ENCODE measurements at places on chromosomes 4 and X.

- no peak for DNase-seq
Measured at GRCh38 chrX:66731398-66731797, 92.5 kb upstream of the EDA2R start.

- no peak for DNase-seq
Measured at GRCh38 chr4:142614621-142615323, 231.3 kb downstream of the INPP4B start.

- DNase-seq, result no peak
Measured at GRCh38 chrX:110120025-110120424, 117.1 kb downstream of the TMEM164 start.

DNA sequence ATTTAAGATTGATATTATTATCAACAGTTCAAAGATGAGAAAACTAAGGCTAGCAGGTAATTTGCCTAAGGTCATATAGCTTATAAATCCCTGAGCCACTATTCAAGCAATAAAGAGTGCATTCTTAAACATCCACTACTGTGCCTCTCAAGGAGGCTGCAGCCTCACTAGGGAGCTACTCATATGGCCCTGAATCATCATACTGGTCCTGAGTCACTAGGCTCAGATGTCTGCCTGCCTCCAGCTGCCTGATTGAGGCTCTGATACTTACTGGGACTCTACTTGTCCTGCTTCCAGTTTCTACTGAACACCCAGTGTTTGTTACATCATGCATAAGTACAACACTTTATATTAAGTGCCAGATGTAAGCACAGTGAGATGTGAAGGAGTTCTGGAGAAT is 110.7 kb downstream of the AASDH start:
- no peak for DNase-seq

DNA sequence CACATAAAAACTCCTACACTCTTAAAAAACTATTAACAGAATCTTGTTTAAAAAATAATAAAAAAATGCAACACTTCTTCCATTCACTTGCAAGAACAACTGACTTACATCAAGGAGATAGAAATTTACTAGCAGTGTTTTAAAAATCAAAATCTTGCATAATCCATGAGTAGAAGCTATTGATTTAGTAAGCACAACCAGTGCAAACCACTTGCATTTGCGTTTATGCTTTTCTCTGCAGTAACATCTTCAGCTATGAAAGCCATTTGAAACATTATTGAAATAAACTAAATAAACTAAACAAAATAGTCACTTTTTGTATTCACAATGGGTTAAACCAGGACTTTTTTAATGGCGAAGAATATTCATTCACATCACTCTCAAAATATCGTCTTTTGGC is 389.2 kb upstream of the EMCN start:
- DNase-seq, result no peak

DNA sequence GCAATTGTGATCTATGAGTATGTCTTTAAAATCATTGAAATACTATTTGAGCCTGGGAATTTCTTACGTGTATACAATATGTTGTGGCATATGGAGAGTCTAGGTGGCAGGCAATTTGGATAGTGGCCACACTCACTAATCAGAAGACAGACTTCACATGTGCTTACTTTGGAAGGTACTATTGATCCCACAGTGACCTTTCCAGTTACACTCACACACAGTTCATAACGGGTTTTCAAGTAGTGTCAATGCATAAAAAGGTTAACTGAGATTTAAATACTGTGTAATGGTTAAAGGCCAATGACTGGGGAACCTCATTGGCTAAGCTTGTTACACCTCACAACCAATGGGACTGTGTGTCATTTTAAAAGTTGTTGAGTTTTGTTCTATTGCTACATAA is 783.2 kb downstream of the RPA4 start:
- no peak for DNase-seq

GRCh38 chrX:36577006-36577405 is 431.2 kb upstream of the FAM47C start:
- DNase-seq, result no peak

- DNase-seq, result no peak
Measured at GRCh38 chrX:135923353-135923752, 29.8 kb downstream of the SAGE1 start.

DNA sequence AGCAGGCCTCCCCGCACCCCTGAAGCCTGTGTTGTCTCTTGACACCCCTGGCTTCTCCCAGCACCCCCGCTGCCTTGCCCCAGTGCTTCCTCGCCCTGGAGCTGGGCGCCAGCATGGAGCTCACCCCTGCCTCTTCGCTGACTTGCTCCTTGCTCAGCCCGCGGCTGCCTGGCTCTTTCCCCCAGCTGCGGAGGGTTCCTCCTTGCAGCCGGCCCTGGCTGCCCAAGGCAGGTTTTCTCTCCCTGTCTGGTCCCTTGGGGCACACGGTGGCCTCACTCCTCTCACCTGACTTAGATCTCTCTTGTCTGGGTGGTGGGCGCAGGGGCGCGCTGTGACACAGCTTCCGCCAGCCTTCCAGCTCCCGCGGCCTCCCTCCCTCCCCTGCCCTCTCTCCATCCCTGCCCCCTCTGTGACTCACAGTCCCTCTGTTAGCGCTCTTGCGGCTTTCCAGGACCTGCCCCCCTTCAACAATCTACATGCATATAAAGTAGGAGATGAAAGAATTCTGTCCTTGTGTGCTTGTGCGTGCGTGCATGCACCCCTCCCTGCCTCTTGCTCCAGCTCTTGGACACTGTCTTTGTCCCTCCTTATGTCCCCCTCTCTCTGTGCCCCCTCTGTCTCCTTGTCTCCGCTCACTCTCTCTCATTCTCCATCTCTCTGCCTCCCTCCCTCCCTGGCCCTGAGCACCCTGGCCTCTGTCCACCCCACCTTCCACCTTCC is 2.2 kb downstream of the PLXNB3 start:
- peak; percentile 28 for DNase-seq

DNA sequence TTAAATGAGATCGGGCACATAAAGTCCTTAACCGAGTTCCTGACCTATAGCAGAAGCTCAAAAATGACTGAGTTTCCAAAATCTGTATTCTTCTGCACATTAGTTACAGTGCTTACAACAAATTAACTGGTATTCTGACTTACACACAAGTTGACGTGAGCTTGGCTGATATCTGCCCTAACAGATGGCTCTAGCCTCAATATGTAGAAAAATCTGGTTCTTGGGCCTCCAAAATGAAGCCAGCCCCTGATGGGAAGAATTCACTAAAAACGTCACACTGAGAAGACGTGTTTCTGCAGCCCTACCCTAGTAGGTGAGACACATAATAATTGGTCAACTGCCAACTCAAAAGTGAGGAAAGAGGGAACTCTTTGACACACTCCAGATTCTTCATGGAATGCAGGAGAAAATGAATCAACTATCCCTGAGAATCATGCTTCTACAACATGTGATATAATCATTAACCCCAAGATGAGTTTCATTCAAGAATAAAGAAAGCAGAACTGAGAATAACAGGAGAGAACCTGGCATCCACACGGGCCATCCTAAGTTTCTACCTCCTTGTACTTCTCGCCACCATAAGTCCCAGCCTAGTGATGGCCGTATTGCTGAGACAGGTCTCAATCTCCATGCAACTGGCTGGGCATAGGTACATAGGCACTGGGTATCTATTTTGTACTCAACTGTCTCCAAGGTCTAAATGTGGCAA is 8.2 kb downstream of the STX18 start:
- DNase-seq, result no peak

DNA sequence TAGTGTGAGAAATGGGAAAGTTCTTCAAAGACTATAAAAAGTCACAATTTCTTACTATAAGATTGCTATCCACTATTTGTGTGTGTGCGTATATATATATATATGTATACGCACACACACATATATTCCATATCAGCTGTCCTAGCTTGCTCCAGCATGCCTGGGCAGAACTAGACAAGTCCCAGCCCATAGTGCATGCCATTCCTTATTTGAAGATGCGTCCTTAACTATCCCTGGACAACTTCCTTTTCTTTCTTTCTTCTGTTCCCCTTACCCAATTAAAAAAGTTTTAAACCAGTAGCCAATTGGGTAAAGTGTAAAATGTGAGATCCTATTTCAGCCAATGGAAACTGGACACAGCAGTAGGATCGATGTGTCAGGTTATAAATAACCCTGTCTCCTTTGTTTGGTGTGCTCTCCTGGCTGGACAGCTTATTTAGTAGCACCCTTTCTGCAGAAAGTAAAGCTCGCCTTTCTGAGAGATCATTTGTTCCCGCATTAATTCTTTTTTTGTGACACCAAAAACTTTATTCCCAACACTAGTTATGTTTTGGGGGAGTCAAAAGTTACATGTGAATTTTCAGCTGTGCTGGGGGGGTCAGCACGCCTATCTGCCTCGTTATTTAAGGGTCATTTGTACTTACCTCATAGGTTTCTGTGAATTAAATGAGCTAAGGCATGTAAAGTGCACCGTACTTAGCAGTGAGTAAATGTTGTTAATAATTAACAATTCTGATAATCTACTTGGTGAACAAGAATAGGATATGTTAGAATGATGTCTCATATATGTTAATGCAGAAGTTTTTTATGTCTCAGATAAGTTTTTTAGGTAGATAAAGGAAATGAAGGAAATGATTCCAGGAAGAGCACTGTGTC is 40.9 kb downstream of the KDM6A start:
- no peak for DNase-seq

GRCh38 chr4:110733901-110734300 is 111.0 kb upstream of the PITX2 start:
- no peak for DNase-seq

DNA sequence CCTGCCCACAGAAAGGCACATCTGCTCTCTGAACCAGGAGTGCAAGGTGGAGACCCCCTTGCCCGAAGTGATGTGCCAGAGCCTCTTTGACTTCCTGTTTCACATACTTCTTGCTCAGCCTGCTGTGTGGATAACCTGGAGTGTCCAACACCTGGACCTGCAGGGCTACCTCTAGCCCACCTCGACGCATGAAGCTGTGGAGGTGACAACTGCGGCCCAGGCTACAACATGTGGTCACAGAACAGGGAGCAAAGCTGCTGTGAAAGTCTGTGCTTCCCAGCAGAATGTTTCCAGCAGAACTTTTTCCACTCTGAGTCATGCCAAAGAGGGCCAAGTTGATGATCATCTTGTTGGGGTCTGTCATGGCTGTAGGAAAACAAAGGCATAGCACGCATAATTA is 1.5 kb downstream of the GIMD1 start:
- no peak for DNase-seq

- no peak for DNase-seq
Measured at GRCh38 chr4:99054428-99054994, 34.1 kb downstream of the ADH5 start.

GRCh38 chr4:109985993-109986974 is 73.6 kb downstream of the EGF start:
- DNase-seq, result no peak

DNA sequence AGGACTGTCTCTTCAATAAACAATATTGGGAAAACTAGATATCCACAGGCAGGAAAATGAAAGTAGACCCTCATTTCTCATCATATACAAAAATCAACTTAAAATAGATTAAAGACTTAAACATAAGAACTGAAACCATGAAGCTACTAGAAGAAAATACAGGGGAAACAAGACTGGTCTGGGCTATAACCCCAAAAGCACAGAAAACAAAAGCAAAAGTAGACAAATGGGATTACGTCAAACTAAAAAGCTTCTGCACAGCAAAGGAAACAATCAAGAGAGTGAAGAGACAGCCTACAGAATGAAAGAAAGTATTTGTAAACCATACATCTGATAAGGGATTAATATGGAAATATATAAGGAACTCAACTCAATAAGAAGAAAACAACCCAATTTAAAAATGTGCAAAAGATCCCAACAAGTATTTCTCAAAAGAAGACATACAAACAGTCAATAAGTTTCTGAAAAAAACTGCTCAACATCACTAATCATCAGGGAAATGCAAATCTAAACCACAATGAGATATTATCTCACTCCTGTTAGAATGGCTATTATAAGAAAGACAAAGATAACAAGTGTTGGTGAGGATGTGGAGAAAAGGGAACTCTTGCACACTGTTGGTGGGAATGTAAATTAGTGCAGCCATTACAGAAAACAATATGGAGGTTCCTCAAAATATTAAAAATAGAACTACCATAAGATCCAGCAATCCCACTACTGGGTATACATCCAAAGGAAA is 325.3 kb upstream of the RASGEF1B start:
- no peak for DNase-seq

- DNase-seq, result no peak
Measured at GRCh38 chr4:126223784-126224407, 909.1 kb downstream of the FAT4 start.

GRCh38 chr4:173503330-173504180 is 26.5 kb downstream of the HAND2 start:
- no peak for DNase-seq

DNA sequence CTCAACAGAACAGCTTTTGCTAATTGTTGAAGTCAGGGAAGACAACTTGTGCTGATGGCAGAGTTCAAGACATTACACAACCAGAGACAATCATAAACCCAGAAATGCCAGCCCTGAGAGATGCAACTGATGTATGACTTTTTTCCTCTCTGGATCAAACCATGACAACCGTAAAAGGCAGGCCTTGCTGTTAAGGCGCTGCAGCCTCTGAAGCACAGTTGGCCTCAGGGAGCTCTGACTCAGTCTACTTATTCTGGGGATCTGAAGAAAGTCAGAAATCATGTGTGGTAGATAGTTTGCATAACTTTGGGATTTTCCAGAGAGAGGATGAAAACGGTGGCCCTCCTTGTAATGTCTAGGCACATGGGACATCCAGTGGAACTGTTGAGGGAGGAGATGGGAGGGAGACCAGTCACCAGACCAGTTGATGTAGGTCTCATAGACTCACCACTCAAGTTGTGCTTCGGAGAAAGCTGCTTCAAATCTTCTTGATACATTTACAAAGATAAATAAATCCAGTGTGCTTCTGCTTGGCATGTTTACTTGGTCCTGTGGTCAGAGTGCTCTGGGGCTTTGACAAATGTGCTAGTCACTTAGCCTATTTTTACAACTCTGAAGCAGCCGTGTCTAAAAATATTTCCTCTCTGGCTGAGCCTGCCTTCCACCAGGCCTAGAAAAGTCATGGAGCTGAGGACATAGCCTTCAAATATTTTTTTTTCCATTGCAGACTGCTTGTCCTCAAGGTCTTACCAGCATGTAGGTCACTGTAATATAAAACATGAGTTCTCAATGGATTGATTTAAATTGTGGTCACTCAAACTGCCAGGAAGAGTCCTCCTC is 7.5 kb downstream of the HADH start:
- DNase-seq, result no peak

DNA sequence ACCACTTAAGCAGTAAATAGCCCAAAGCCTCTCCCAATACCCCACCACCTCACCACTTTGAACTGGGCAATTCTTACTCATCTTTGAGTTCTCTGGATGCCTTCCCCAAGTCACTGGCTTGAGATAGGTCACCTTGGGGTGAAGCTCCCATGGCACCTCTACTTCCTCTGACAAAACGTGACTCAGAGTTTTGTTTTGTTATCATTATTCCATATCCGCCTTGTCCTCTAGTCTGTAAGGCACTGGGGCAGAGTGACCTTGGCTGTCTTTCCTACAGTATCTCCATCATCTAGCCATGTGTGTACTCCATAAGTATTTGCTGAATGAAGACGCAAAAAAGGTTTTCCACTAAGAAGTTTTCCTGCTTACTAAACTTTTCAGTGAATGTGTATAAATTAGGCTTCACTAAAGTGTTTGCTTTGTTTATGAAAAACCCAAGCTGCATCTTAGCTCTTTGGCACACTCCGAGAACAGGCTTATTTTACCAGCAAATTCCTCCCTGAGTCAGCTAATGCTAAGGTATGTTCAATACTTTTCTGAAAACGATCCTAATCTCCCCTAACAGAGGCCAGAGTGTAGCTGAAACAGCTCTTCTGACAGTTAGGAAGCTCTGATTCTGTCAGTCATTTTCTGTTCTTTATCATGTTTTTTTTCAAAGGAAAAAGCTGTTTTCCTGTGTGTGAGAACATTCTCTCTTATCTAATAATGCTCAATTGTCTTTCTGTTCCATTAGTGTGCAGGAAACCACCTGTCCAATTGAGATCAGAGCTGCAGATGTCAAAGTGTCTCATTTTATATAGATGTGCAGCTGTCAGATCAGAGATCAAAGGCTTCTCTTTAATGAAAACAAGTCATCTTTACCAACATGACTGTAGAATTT is 30.2 kb upstream of the TSPAN5 start:
- no peak for DNase-seq

Measured in activated CD4-positive, alpha-beta T cell treated with anti-CD3 and anti-CD28 coated beads for 24 hours (primary cell).